Stimulated activated CD4-positive, alpha-beta T cell treated with anti-CD3 and anti-CD28 coated beads, Interleukin-4, amount 100 ng/mL, for 1 hour (primary cell): ENCODE measurements at places on chromosomes 6 and 20.

DNA sequence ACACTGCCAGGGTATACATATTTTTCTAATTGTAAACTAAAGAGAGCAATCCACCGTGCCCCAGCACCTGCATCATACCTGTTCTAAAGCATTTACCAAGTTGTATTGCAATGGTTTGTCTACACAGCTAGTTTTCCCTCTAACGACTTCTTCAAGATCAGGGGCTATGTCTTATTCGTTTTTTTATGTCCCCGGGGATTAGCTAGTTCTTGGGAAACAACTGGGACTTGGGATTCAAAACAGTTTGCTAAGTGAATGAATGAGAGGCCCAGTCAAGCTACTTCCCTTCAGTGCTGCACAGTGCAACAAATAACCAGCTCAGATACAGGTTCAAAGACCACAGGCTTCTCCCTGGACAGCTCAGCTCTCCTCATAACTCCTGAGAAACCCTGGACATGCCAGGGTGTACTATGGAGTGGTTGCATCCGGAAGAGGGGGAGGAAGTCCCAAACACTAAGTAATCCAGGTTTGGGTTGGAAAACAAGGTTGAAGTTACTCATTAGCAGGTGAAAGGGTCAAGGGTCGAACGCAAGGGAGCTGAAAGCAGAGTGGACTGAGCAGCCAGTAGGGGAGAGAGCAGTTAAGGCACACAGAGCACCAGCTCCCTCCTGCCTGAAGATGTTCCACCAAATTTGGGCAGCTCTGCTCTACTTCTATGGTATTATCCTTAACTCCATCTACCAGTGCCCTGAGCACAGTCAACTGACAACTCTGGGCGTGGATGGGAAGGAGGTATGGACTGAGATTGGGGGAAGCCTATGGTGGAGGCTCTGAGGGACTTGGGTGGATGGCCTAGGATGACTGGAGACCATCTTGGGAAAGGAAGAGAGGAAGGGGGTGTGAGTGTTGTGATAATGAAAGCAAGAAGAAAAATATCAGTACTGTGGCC lies at the start of gene APOM:
Gene APOM (plus strand): TSS at position 546 of the 889 bp plus-strand sequence. CDS start 73 bp downstream, at position 619.
- DNase-seq, result no peak

GRCh38 chr6:48027704-48028435 lies 83.1 kb downstream of the PTCHD4 start:
- no peak for DNase-seq

DNA sequence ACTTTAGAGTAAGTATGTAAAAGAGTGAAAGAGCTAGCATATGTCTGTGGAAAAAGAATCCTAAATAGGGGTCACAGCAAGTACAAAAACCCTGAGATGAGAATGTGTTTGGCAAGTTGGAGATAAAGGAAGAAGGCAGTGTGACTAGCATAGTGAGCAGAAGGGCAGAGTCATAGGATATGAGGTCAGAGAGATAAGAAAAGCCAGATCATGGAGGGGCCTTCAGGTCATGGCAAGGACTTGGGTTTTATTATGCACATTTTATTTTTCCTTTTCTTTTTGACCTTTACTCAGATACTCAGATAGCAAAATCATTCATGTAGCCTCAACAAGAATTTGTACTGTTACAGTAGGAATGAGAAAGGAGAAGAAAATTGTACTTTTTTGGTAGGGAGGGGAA lies 138.0 kb downstream of the GJA1 start:
- DNase-seq, result no peak

DNA sequence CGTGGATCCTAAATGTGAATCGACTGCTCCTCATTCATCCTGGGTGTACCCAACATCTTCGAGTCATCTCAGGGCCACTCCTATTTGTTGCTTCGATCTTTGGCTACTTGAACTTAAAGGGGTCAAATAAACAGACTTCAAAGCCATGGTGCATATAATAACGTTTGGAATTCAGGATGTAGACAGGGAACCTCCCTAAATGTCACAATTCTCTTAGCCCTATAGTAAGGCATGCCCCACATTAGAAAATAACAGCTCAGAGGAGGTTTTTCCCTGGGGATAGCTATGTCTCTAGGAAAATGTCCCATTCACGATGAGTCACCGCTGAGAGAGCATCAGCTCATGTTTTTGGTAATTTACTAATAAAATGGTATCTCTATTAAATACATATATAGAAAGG lies 54.8 kb upstream of the BMP6 start:
- no peak for DNase-seq

DNA sequence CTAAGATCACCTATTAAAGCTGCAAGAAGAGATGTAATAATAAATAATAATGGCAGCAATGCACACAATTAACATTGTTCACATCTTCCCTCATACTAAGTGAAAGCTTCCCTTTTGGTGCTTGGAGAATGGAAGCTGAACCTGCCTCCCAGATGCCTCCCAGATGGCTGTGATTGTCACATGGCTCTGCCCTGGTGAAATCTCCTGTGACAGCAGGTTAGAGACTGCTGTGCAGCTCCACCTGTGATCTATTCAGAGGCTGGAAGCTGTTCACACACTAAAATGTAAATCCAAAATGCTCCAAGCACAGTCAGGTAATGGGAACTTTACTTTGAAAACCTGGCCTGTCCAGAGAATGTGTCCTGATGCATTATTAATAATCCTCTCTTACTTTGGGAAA lies 41.7 kb upstream of the RGS17 start:
- DNase-seq, result no peak

DNA sequence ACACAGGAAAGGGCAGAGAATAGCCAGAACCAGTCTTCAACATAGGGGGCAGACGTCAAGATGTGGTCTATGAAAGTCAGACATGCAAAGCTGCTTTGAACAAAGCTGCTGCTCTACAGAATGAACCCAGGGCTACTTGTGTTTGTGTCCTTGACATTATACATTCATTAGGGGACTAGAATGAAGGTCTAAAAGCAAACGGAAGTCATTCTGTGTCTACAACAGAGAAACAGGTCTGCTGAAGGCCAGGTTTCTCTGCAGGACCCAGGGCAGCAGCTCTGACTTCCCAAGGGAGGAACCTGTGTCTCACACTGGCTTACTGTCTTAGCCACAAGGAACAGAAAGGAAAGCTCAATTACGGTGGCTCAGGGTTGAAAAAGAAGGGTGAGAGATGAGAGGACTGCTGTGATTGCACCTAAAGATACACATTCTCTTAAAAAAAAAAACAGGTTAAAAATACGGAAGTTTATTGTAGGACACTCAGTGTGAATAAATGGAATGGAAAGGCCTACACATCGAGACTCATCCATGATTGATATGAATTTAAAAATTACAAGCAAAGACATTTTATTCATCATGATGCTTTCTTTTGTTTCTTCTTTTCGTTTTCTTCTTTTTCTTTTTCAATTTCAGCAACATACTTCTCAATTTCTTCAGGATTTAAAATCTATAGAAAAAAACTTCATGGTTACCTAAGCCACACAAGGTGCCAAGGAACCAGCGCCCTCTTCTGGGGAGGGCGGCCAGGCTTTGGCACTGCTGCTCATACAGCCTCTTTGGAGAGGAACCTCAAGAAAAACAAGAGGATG lies 6.7 kb downstream of the PSMA7 start:
- DNase-seq, result peak; percentile 69

DNA sequence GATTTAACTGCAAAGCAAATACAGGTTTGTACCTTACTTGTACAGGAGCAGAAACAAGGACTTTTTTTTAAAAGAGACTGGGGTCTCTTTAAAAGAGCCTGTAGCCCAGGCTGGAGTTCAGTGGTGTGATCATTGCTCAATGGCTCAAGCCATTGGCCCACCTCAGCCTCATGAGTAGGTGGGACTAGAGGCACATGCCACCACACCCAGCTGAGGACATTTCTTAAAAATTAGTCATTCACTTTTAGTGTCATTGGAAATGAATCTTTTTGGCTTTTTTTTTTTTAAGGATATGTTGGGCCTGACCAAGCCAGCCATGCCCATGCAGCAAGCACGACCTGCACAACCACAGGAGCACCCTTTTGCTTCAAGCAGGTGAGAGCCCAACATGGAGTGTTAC lies 16.9 kb downstream of the SEC23B start:
- DNase-seq, result no peak

DNA sequence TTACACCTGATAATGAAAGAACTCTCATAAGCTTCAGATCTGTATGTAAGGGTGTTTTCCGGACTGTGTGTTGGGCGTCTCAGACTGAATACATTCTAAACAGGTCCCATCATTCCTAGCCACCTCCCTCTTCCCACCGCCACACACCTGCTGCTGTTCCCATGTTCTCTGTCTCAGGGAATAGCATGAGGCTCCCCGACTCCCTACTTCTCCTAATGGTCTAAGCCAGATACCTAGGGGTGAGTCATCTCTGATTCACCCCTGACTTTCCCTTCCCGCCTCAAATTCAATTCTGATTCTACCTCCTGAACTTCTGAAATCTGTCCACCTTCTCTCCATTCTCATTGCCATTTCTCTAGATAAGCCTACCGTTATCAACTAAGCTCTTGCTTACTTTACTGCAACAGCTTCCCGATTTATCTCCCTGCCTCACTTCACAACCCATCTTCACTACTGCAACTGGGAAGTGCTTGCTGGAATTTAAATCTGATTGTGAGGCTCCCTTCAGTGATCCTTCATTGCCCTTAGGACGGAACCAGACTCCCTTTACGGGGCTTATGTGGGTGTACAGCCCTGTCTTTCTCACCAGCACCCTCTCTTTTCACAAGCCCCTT lies 1.6 kb downstream of the TMEM14A start:
- no peak for DNase-seq

GRCh38 chr6:19415605-19416326 lies 421.4 kb upstream of the ID4 start:
- no peak for DNase-seq

- DNase-seq, result no peak
Observed at GRCh38 chr20:61694682-61695081, 371.0 kb downstream of the TAF4 start.

- DNase-seq, result no peak
Observed at GRCh38 chr6:166703149-166703710, 76.2 kb upstream of the RPS6KA2 start.

DNA sequence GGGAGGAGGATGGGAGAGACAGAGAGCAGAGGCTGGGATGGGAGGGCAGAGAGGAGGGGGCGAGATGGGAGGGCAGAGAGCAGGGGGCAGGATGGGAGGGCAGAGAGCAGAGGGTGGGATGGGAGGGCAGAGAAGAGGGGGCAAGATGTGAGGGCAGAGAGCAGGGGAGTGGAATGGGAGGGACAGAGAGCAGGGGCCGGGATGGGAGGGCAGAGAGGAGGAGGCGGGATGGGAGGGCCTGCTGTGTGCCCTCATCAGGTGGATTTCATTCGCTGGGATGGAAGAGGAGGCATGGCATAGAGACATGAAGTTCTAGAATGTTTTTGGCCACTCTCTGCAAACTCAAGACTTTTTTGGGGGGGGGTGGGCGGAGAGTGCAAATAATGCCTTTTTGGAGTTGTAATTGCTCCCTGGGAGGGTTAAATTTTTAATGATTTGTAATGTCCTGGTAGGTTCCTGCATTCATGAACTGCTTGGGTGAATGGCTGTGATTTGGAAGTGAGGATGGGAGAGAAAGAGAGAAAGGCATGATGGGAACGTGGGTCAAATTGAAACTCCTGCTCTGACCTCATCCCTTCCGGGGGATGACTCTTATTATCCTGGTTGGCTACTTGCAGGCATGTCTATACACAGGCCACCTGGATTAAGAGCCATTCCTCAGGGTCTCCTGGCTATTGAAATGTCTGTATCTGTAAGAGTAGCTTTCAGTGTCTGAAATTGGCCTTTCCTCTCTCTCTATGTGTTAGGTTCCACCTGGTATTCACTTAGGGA lies 162.4 kb upstream of the AGPAT4 start:
- DNase-seq, result no peak
